ENCODE measurements at places on chromosomes 4 and X. TPM values are rescaled to one million over a fixed set of nuclear protein-coding genes. Genes with fewer than 3 reads are reported as not detected.

Gene ZNF141
- total RNA-seq, result 17.4 TPM

Gene MED14
- 25.3 TPM for total RNA-seq

Gene CC2D2A
- total RNA-seq, result 41.0 TPM

Gene GUCY1B1
- total RNA-seq, result 61.1 TPM

Gene GC
- not detected for total RNA-seq

Gene TIGD4
- total RNA-seq, result 0.41 TPM

Gene POF1B
- total RNA-seq, result 0.66 TPM

Gene MAGED4B
- 14.1 TPM for total RNA-seq

Gene SULT1B1
- total RNA-seq, result 0.71 TPM

Gene CXCL8
- 0.36 TPM for total RNA-seq

Gene VSIG1
- 0.36 TPM for total RNA-seq

Gene CACNA1F
- total RNA-seq, result not detected

Gene SLIT2
- 37.8 TPM for total RNA-seq

Gene REELD1
- total RNA-seq, result not detected

Gene TMEM35A
- total RNA-seq, result 41.0 TPM

Gene TDO2
- total RNA-seq, result 0.36 TPM

Gene MAP7D2
- total RNA-seq, result 1.4 TPM

Gene CPLX1
- total RNA-seq, result 0.36 TPM

Gene ESX1
- not detected for total RNA-seq

Gene DEFB131A
- not detected for total RNA-seq

Gene TCP11X2
- not detected for total RNA-seq

Gene LIMCH1
- total RNA-seq, result 26.0 TPM

Gene ATP1B4
- not detected for total RNA-seq

Gene SCOC
- 55.9 TPM for total RNA-seq

Gene ERVMER34-1
- total RNA-seq, result not detected

Gene MTNR1A
- total RNA-seq, result not detected

Gene AFP
- not detected for total RNA-seq

Gene NPNT
- total RNA-seq, result 11.4 TPM

Gene GAB3
- total RNA-seq, result 5.0 TPM

Gene ADGRL3
- 6.9 TPM for total RNA-seq

Gene OPRPN
- not detected for total RNA-seq

Gene UGT2B11
- not detected for total RNA-seq

Gene P2RY10
- not detected for total RNA-seq

Gene SPANXN3
- total RNA-seq, result not detected

Gene SHROOM3
- 20.5 TPM for total RNA-seq

Gene KLHL4
- 2.1 TPM for total RNA-seq

Gene TLR3
- 3.0 TPM for total RNA-seq

Gene AMTN
- total RNA-seq, result not detected
